ENCODE measurements at places on chromosomes 5 and 9. TPM values are rescaled to one million over a fixed set of nuclear protein-coding genes. Genes with fewer than 3 reads are reported as not detected.

Gene F12
- total RNA-seq, result 1.4 TPM

DNA sequence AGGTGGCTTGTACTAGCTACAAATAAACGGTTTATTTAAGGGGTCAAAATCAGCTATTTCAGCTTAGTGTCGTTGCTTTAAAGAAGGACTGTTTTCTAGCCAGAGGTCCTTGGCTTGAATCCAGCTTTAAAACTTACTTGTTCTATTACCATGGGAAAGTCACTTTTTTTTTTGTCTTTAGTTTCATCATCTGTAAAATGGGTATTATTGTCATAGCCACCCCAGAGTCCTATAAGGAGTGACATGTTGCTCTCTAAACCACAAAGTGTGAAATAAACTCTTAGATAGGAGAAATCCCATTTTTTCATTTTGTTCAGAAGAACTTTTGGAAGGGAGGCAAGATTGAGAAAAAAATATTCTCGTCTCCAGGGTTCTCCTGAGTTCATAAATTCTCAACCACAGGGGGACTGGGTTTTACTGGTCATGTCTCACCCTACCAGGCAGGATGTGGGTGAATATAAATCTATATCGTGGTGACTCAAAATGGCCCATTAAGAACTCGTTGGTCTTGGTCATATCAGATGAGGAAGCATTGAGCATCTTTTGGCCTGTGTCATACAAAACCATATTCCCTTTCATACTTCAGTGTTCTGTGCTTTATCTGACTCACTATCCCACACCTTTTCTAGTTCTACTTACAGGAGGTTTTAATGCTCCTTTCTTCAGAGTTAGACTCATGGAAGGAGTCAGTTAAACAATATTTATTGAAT is 202.7 kb upstream of the NR3C1 start:
- H3K36me3 ChIP-seq, result no peaks in the 10 kb centered on the region
- no peaks in the 10 kb centered on the region for H3K4me1 ChIP-seq
- DNase-seq, result no peak
- no peak overlapping the region for H3K4me3 ChIP-seq

DNA sequence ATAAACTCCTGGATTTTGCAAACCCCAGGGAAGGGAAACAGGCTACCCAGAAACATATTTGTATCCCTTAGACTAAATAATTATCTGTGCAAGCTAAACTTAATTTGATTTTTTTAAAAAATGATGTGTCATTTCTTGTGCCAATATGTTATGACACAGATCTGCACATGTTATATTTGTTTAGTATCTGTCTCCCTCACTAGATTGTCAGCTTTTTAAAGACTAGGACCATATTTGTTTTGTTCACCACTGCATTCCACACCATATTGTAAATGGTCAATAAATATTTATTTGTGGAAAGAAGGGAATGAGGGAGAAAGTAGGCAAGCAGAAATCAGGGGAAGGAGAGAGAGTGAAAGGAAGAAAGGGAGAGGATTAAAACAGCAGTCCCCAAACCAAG is 143.3 kb upstream of the TNPO1 start:
- DNase-seq, result no peak
- no peaks in the 10 kb centered on the region for H3K36me3 ChIP-seq
- H3K27me3 ChIP-seq, result no peaks in the 10 kb centered on the region
- no peak overlapping the region for H3K4me3 ChIP-seq
- no peaks in the 10 kb centered on the region for H3K4me1 ChIP-seq

DNA sequence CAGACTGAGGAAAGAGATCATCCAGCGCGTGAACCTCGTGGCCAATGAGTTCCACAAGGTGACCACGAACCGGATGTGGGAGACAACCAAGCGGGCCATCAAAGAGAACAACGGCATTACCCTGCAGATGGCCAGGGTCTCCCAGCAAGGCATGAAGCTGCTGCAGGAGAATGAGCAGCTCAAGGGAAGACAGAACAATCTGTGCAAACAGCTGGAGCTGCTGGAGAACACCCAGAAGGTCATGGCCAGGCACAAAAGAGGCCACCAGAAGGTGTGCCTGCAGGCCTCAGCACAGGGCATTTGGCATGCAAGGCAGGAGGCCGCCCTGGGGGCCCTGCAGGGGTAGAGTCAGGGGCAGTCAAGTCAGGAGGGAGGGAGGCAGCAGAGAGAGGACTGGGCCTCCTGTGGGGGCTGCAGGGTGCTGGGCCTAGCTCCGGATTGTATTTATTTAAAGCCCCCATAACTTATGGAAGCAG is 4.2 kb downstream of the PTRH1 start:
- DNase-seq, result no peak
- no peak overlapping the region for H3K27ac ChIP-seq
- no peaks in the 10 kb centered on the region for H3K36me3 ChIP-seq
- no peak overlapping the region for H3K4me3 ChIP-seq
